HS-27A (cell line): ENCODE measurements at places on chromosomes 12 and 14.

- DNase-seq = no peak
Measured at GRCh38 chr12:27024291-27024690, 1.9 kb downstream of the MED21 start.

DNA sequence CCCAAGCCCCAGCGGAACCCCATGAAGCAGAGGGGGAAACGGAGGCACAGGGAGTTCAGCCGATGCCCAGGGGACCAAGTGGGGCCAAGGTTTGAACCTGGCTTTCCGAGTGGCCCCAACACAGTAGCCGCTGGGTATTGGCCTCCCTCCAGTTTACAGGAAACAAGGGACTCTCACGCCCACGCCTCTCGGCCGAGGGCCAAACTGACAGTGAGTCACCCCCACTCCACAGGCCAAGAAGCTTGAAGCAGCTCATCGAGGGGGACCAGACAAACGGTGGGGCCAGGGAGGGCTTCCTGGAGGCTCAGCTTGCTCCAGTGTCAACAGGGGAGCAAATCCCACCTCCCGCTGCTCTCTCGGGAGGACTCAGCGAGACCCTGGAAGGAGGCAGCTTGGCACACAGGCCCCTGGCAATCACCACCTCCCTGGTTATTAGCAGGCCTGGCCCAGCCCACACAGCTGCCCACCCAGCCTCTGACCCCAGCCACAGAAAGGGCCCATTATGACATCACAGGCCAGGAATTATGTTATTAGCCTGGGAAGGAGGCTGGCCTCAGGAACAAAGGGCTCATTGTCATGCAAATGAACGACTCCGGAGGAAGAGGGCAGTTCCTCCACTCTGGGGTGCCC, 54.6 kb downstream of the NCOR2 start:
- DNase-seq = peak; percentile 92

- DNase-seq = no peak
Measured at GRCh38 chr12:24596768-24597388, 352.0 kb downstream of the BCAT1 start.

- DNase-seq = no peak
Measured at GRCh38 chr14:98608071-98609060, 663.6 kb downstream of the BCL11B start.
